Activated naive CD8-positive, alpha-beta T cell treated with anti-CD3 and anti-CD28 coated beads for 36 hours (primary cell): ENCODE measurements at places on chromosomes 16 and 17.
A peak's percentile ranks its signal among the peaks of the same experiment; 100 is the strongest.

- DNase-seq = no peak
Observed at GRCh38 chr16:64627288-64627687, 494.6 kb downstream of the CDH11 start.

GRCh38 chr17:56939869-56940484, 20.9 kb downstream of the COIL start:
- no peak for DNase-seq

GRCh38 chr17:17175917-17176316, 30.2 kb downstream of the PLD6 start:
- DNase-seq = no peak

- DNase-seq = no peak
Observed at GRCh38 chr17:79050551-79050950, 24.1 kb upstream of the ENGASE start.

DNA sequence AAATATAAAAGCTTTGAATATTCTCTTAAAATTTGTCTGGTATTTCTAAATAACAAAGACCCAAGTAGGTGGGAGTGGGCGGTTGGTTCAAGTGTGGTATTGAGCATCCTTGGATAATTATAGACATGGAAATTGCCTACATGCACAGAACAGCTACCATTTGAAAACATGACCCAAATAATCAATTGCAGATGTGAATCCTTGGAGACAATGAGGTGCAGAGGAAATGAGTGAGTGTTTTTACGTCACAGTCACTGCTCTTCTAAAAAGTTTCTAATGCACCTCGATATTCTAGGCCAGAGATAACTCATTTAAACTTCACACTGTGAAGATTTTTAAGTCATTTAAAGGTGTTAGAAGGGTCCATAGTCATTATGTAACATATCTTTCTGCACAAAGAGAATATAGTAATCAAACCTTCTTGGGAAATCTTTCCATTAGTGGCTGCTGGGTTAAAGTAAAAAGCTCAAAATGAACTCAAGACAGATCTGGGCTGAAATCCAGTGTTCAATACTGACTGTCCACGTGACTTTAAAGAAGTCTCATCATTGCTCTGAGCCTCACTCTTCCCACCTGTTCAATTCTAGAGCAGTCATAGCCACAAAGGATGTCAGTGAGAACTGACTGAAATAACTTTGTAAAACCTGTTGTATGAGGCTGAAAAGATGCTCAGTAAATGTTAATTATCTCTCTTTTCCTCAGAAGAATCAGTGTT, 144.5 kb downstream of the CDH11 start:
- no peak for DNase-seq

DNA sequence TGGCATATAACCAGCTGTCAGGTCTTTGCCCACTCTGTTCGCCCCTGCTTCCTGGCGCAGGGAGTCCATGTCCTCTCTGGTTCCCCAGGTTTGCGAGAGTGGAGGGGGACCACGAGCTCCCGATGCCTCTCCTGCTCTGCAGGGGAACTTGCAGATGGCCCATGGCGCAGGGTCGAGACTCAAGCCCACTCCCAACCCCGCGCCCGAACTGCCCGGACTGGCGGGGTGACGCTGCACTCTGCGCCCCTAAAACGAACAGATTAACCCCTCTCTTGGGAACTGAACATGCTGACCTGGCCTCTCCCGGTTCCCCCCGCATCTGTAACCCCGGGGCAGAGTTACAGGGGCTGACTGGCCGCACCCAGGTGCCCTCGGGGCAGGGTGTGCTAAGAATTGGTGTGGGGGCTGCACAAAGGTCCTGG, 681 bp upstream of the PLA2G15 start:
- DNase-seq = no peak

- DNase-seq = no peak
Observed at GRCh38 chr16:57997176-57997527, 3.3 kb downstream of the ZNF319 start.

GRCh38 chr16:78895681-78896080, 704.9 kb downstream of the MAF start:
- no peak for DNase-seq

- peak; percentile 4 for DNase-seq
Observed at GRCh38 chr17:56206351-56206750, 53.1 kb downstream of the ANKFN1 start.

GRCh38 chr16:9318764-9319163, 227.3 kb downstream of the HAPSTR1 start:
- no peak for DNase-seq

GRCh38 chr17:75472119-75472518, 15.7 kb downstream of the TMEM94 start:
- no peak for DNase-seq
